ENCODE measurements at places on chromosomes 6 and 20.

DNA sequence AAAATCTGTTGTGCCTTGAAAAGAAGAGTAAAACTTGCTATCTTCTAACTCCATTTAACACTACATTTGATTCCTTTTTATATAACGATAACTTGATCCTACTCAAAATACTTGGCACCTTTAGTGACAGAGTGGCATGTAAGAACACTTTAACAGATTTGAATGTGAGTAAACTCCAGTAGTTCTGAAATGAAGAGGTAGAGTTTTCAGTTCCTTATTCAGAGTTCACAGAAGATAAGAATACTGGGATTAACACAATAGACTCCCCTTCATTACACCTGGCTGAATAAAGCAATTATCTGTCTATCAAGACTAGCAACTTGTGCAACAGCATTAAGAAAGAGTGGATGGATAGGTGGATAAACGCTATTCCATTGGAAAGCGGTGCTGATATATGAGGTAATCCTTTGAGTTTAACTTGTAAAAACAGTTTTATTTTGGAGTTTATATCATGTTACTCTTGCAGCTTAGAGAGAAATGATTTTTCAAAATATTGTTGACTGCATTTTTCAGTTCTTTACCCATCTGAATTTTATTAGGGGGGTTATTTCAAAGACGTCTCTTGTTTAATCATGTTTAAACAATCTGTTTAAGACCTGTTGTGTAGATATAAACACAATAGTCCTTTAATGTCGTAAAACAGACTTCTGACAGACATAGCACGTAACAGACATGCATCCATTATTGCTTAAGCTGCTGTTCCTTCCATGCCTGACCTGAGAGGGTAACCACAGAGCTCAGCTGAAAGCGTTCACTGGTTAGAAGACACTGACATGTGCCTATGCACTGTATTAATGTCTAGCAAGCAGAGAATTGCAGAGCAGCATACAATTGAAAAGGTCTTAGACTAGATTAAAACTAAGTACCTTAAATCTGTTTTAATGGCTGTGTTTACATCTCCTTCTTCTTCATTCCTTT is 102.4 kb upstream of the SUPT3H start:
- DNase-seq, result peak; percentile 94

- DNase-seq, result no peak
These were observed 85.8 kb downstream of the SRC start for GRCh38 chr20:37431786-37432185.

GRCh38 chr6:48839206-48839605 is 623.8 kb downstream of the MMUT start:
- DNase-seq, result no peak

- no peak for DNase-seq
These were observed 148.7 kb downstream of the OPRM1 start for GRCh38 chr6:154187714-154188113.

GRCh38 chr6:112503091-112503596 is 156.0 kb downstream of the RFPL4B start:
- no peak for DNase-seq

DNA sequence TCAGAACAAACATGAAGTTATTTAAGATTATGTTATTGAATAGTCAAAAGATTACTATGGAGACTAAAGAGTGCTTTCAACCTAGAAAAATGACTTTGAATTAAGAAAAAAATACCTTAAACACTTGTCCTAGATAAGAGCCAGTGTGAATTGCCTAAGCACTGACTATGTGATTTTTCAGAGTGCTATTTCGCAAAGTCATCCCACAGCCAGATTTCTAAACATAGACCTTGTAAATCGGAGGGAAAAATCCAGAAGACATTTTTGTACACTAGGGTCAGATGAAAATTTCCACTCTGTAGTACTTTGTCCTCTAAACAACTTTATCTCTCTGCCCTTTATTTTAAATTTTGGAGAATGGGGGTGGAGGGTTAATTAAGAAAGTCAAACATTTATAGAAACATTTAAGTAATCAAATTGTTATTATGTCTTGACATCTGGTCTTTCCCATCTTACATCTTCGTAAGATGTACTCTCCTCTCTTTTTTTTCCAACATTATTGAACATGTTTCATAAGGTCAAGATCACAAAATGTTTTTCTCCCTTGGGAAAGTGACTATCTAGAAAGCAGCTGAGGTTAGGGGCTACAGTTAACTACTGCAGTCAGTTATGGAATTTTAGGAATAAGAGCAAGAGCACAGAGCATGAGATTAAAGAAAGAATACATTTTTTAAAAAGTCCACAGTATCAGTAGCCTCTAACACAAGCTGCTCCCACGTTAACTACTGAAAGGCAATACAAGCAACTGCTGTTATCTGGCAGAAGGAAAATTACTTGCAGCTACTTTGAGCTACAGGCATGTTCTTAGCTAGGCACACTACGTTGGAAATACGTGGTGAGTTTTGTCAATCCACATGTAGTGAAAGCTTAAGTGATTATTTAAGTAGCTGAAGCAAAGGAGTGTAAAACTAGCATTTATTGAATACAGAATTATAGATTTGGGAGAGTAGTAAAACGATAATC is 648.5 kb downstream of the HTR1B start:
- no peak for DNase-seq

GRCh38 chr6:10278746-10279145 is 136.1 kb downstream of the TFAP2A start:
- no peak for DNase-seq

DNA sequence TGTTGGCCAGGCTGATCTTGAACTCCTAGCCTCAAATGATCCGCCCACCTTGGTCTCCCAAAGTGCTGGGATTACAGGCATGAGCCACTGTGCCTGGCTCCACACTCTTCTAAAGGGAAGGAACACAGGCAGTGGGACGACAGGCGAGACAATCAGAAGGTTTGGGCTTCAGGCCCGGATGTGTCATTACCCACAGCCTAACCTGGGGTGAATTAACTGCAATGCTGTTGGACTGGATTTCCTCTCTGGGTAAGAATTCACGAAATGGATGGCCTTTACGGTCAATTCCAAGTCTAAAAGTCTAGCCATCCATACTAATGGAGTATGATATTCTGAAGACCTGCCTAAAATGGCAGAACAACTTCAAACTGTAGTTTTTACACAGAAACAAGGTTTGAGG is 83.7 kb upstream of the CCDC28A start:
- no peak for DNase-seq

- no peak for DNase-seq
These were observed 1189.4 kb upstream of the EYS start for GRCh38 chr6:66896415-66896814.

DNA sequence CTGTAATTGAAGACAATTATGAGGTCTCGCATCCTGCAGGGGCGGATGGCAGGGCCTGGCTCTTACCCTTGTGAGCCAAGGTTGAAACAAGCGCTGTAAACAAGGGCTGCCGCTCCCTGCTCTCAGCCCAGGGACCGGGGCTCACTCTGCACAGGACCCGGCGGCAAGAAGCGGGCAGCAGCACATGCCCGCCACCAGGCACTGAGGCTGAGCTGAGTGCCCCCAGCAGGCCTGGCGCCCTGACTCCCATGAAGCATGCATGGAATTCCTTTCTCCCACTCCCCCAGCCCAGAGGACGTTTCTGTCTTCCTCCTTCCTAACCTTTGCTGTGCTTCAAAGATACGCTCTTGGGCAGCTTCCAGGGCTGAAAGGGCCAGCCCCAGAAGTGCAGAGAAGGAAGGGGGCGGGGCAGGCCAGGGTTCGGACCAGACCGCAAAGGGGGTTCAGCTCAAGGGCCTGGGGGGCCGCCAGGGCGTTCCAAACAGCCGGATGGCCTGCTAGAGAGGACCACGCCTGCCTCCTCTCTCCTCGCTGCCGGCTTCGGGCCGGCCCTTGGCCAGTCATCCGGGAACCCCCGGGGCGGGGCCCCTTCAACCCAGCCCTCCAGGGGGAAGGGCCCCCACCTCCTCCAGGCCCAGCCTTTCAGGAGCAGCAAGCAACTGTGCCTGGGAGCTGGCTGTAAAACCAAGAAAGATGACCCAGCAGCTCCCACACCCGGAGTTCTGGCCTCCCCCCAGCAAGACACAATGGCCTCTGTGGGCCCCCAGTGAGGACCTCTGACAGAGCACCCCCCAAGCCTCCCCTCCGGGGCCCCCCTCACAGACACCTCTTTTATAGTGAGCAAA is 109.9 kb downstream of the NOL4L start:
- peak; percentile 91 for DNase-seq

GRCh38 chr6:39366931-39367618 is 44.6 kb upstream of the KCNK16 start:
- no peak for DNase-seq

DNA sequence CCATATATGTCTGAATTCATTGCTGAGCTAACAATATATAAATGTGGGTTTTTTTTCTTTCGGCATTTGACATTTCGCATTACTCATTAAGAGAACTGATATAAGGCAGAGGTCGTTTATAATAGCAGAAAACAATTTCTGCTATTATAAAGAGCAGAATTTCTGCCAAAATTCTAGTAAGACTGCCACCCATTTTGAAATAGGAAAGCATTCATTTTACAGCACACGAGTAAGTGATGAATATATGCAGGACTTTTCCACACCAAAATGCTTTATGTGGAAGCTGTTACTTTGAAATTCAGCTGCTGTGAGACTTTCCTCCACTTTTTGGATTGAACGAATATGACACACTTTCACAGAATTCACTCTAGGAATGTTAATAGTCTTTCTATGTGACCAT is 610.9 kb upstream of the MAN1A1 start:
- no peak for DNase-seq

GRCh38 chr6:40587240-40588069 is at the start of gene LRFN2:
LRFN2 (minus strand) TSS chr6:40587364.
- peak; percentile 7 for DNase-seq

- peak; percentile 38 for DNase-seq
These were observed 563.1 kb upstream of the JARID2 start for GRCh38 chr6:14682812-14683211.

DNA sequence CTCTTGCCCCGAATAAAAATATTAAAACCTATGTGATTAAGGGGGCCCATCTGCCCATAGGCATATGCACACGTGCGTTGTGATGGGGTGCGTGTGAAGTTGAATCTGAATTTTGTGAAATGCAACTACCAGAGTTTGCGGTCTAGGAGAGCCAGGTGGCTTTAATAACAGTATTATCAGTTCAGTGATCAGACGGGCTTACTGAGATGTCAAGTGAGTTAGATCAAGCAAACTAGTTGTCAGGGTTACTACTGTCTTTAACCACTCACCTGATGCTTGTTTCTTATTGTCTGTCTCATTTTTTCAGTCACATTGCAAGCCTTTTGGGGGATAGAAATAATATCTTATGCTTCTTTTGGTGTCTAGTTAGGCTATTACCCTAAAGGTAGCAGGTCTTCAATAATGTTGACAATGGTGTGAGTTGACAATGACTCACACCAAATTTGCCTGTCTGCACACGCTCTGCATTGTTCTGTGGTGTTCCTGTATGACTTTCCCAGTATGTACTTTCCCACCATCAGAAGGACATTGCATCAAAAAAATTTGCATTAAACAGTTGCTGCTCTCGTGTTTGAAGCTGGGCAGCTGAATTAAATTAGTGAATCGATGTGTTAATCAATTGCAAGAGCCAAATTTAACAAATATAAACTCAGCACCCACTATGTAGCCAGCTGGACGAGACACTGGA is 103.1 kb upstream of the NAA20 start:
- DNase-seq, result no peak

GRCh38 chr6:8335381-8335780 is 100.0 kb downstream of the SLC35B3 start:
- DNase-seq, result no peak

DNA sequence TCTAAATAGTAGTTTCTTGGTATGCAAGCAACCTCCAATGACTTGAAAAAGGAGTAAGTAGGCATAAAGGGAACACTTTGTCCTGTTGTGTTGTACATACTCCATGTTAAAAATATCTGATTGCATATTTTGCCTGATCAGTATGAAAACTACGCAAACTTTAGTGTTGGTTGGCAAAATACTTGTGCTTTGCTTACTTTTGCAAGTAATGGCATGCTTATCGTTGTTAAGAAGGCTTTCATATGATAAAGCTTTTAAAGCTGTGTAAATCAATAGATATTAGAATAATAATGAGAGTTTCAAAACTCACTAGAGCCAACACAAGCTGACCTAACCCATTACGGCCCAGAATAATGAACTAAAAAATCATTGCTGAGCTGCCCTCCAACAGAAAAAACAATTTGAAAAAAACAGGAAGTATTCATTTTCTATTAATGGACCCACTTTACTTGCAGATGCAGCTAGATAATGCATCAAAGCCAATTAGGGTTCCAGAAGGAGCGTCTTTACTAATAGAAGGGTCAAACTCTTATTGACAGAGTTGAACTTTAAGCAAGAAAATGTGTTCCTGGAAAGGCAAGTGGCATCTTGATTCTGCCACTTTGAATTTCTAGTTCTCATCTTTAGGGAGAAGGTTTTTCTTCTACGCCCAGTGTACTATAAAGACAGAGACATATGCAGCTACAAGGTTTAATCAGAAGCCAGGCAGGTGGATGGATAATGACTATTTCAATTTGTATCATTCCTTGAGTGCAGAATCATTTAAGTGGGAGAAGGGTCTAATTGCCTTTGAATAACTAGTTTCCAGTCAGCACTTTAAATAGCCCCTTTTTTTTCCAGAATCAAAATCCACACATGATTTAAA is 82.2 kb downstream of the SNAP25 start:
- no peak for DNase-seq
